Retina (tissue), 1 donor: ENCODE measurements at places on chromosomes 5 and 9.

- peak; percentile 22 for DNase-seq
Measured at GRCh38 chr9:70594386-70594944, 180.0 kb upstream of the KLF9 start.

GRCh38 chr5:53397845-53398244 lies 82.6 kb upstream of the FST start:
- DNase-seq, result no peak

DNA sequence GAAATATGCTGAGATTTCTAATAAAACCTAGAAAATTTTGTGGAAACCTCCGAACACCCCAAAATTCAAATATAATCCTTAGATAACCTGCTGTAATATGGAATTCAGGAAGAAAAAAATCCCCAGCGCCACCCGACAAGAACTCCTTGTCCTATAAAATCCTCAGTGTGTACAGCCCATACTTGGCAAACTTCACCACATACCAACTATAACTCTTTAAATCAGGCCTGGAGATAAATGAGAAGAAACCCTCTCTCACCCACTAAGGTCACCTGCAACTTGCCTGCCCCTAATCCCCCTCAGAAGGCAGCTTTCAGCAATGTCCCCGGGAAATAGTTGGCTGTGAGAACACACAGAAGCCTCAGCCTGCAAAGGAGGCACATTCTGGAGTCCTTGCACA lies 90.5 kb downstream of the SH3TC2 start:
- DNase-seq, result no peak

- no peak for DNase-seq
Measured at GRCh38 chr9:120534266-120534665, 45.7 kb downstream of the CDK5RAP2 start.

GRCh38 chr9:82140471-82140870 lies 151.9 kb downstream of the SPATA31D1 start:
- DNase-seq, result no peak

DNA sequence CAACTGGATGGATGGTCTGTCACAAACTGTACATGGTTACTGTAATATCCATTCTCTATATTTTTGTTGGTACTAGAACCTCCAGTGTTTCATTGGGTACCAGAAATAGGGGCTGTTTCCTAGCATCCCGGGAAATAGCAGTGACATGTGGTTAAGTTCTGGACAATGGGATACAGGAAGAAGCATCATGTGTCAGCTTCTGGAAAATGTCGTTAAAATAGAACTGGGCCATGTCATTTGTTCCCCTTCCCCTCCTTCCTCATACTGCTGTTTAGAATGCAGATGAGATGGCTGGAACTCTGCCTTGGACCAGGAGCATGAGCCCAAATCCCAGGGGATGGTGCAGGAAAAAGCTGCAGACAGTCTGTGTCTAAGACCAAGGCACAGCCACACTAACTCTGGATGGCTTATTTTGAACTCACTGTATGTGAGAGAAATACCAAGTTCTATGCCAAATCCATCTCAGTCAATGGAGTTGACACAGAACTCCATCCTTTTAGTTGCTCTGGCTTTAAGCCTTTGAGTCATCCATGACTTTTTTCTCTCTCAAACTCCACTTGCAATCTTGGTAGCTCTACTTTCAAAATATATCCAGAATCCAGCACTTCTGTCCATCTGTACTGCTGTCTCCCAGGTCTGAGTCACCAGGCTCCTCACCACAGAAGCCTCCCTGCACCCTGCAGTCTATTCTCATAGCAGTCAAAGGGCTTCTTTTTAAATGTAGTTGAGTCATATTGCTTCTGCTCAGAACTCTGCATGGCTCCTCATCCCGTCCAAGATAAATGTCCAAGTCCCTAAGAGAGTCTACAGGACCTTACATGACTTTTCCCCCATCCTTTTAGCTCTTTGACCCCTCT lies 184.2 kb downstream of the NSG2 start:
- no peak for DNase-seq

DNA sequence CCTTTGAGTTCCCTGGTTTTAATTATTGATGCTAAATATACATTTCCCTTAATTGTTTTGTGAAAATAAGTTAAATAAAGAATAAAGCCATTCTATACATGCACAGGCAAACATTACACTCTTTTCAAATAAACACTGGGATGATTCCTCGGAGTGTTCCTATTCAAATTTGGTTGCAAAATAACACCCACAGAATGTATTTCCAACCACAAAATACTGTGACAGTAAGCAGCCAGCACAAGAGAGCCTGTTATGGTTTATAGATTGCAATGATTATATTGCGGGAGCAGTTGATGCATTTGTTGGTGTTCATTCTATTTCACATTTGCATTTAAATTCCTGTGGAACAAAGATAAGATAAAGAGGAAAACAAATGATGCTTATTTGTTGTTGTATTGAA lies 632.6 kb upstream of the WWC1 start:
- no peak for DNase-seq

DNA sequence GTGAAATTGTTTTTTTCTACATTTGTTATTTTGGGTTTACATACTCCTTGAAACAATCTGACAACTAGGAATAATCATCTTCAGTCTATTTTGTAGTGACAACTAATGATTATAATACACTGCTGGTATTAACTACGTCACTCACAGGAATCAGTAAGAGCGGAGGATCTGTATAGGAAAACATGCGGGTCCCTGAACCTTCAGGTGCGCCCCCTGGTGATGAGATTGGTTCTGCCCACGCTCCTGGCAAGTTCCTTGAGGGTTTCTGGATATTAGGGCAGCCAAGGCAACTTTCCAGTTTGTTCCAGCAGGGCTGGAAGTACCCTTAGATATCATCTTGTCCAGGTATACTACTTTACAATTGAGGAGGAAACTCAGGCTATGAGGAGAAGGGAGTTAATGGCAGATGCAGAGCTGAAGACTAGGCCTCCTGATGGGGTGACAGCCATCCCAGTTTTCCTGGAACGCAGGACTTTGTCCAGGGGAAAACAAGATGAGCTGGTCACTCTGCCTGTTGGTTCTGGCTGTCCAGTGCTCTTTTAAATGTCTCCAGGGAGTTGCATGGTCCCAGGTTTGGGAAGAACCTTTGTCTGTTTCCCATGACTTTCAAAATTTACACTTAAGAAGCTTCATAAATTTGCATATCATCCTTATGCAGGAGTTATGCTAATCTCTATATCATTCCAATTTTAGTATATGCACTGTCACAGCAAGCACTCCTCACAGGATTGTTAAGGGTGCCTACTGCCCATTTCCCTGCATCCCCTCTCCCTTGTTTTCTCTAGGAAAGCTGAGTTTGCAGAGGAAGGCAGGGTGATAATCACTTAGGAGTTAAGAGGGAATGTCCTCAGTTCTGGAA lies 14.9 kb upstream of the WNT8A start:
- DNase-seq, result peak; percentile 39

- DNase-seq, result peak; percentile 35
Measured at GRCh38 chr9:27368316-27368985, 71.5 kb upstream of the EQTN start.

GRCh38 chr9:36398745-36399144 lies 1.3 kb downstream of the RNF38 start:
- no peak for DNase-seq

GRCh38 chr9:649128-650074 lies 192.1 kb upstream of the DMRT1 start:
- peak; percentile 28 for DNase-seq

GRCh38 chr5:141618030-141618803 lies 583 bp downstream of the DIAPH1 start:
- no peak for DNase-seq

DNA sequence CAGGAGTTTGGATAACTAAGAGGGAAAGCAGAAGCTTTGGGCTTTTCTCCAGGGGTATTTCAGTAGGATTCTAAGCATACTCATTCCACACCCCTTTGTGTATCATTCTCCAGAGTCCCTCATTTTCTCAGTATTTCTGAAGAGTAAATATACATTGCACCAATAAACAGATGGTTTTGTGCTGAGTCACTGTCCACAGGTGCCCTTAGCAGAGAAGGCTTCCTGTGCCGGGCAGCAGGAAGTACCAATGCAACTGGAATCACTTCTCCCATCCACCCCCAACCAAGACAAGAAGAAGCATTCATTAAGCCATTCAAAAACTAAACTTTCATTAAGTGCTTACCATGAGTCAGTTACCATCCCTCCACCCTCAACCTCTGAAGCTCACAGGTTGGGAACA lies 3.6 kb upstream of the CCNJL start:
- DNase-seq, result no peak

GRCh38 chr9:110809038-110809595 lies 140.5 kb downstream of the MUSK start:
- DNase-seq, result no peak

DNA sequence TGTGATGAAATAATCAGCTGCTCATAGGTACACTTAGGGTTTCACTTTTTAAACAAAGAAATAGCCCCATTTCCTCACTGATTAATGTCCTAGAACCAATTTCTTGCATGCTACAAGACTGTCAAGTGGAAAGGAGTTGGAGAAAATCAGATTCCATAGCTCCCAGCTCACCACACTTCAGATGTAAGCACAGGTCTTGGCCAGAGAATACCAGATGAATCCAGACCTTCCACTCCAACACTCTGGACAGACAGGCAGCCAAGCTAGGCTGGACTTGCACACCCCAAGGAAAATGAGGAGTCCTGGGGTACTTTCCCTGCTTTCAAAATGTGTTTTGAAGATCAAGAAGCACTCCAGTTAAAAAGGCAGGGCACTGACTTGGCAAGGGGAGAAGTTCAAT lies 68.5 kb downstream of the KLHL3 start:
- no peak for DNase-seq

- no peak for DNase-seq
Measured at GRCh38 chr9:109101810-109102209, 17.9 kb downstream of the TMEM245 start.

DNA sequence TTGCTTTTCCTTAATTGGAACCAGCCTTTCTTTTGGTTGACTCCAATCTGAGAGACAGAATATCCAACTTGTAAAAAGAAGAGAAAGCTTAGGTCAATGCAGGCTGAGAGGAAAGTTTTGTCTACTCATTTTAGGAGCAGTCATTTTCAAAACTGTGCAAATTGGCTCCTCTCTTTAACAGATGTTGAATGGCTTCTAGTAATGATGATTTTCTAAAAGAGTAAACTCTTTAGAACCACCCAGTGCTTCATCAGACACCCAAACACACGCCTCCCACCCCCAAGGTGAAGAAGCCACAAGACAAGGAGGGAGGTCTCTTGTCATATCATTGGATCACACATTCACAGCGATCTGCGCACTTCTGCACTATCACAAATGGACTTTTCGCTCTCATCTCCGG lies 116.3 kb upstream of the KLF9 start:
- no peak for DNase-seq

- no peak for DNase-seq
Measured at GRCh38 chr9:101625876-101626275, 31.1 kb upstream of the PPP3R2 start.

- no peak for DNase-seq
Measured at GRCh38 chr9:125525921-125526631, 180.9 kb downstream of the MAPKAP1 start.

DNA sequence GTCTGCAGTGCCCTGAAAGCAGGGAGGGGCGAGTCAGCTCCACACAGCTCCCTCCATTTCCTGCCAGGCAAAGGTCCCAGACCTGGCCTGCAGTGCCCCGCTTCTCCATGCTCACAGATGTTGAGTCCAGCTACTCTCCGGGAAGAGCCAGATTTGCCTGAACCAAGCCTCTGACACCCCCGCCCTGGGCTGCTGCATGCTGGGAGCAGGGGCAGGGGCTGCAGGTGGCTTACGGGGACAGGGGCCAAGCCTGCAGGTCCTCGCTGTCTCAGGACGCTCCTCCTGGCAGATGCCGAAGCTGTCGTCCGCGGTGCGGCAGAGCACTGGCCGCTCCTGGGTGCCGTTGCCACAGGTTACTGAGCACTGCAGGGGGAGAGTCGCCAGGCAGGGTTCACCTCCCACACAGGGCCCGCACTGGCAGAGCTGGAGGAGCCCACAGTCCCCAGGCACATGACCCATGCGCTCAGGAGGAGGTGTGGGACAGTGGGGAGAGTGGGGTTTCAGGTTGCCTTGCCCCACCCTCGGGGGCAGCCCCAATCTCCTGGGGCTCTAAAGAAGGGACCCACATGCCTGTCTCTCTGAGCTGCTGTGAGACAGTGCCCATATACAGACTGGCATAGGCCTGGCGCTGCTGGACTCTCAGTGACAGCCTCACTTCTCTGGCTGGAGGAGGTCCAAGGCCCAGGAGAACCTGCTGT lies 62.4 kb downstream of the ZNF354C start:
- DNase-seq, result no peak

DNA sequence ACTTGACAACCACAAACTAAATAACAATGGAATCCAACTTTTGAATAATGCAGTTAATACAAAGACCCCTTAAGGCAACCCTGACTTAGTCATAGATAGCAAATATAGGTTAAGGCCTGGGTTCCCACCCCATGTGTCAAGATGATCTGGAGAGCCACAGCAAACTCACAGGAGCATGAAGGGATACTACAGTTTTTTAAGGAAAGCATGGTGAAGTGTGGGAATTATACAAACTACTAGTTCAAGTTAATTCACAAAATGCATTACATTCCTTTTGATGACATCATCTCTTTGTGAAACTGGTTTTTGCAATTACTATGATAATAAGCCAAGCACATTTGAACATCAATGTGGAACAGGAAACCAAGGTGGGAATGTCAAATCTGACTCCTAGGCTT lies 50.6 kb downstream of the LHFPL2 start:
- no peak for DNase-seq
